NCI-H1694 (cell line): ENCODE measurements at places on chromosomes 3 and 15.

- DNase-seq, result no peak
These were observed 22.6 kb downstream of the USP50 start for GRCh38 chr15:50523851-50524251.

- no peak for DNase-seq
These were observed 60.0 kb upstream of the IL12A start for GRCh38 chr3:159928666-159929065.

GRCh38 chr3:47556351-47556750 is 22.3 kb downstream of the CSPG5 start:
- no peak for DNase-seq

DNA sequence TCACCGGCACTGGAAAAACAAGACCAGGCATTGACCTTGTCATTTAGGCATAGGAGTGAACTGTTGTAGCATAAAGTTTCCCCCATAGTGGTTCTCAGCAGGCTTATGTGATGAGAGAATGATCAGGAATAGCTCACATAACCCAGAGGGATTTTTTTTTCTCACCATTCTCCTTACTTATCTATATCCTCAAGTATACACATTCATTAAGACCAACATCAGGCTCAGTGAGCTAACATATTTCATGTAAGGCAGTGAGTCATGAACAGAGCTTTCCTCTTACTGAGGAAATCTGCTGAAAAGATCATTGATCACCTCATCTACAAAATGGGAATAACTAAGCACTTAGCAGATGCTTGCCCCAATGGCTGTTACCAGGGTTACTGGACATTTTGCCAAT is 396.6 kb upstream of the TMCO5A start:
- DNase-seq, result no peak

- DNase-seq, result no peak
These were observed 17.5 kb downstream of the MAP1A start for GRCh38 chr15:43534897-43535296.

DNA sequence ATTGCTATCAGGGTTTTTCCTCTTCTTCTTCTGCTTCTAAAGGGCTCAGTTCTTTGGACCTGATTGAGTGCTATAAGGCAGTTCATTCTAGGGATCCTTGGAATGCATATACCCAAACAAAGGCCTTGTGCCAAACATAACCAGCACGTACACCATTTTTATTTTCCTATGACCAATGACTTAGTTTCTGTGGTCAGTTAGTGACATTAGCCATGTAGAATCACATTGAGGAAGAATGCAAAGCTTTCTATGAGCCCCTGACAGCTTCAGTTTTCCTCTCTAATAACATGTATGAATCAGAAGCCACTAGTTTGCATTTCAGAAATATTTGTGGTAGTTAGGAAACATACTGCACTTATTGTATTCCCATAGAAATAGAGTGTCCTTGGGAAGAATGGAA is 240.0 kb downstream of the THRB start:
- DNase-seq, result no peak

GRCh38 chr15:92877000-92877399 is 23.1 kb upstream of the CHD2 start:
- no peak for DNase-seq

GRCh38 chr15:49015896-49016295 is 30.4 kb downstream of the SECISBP2L start:
- no peak for DNase-seq

- no peak for DNase-seq
These were observed 35.1 kb downstream of the B3GNT5 start for GRCh38 chr3:183288117-183288516.

DNA sequence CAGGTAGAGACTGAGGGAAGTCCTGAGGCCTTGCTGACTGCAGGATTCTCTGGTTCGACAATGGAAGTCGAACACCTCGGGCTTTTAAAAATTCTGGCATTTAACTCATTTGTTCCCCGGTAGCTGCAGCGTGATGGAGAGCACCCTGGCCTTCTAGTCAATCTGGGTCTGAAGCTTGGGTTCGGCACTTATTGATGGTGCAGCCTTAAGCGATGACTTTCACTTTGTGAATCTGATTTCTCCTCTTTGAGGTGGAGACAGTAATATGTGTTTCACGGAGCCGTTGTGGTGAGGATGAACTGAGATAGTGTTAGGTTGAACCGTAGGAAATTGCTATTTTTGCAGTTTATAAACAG is 621 bp upstream of the PARP6 start:
- DNase-seq, result no peak

- no peak for DNase-seq
These were observed 1.0 kb downstream of the LYSMD4 start for GRCh38 chr15:99732124-99732750.

- DNase-seq, result no peak
These were observed 66.8 kb upstream of the ALDH1A3 start for GRCh38 chr15:100812802-100813201.

- no peak for DNase-seq
These were observed 120.7 kb upstream of the MRPL3 start for GRCh38 chr3:131623431-131623830.

- DNase-seq, result no peak
These were observed 229.5 kb downstream of the SOX2 start for GRCh38 chr3:181941250-181941649.

GRCh38 chr15:51768018-51768417 is 16.6 kb downstream of the TMOD2 start:
- no peak for DNase-seq

- peak; percentile 33 for DNase-seq
These were observed 75.9 kb downstream of the BOC start for GRCh38 chr3:113287111-113287802.
